Dorsolateral prefrontal cortex (tissue), 122 donors: ENCODE measurements at places on chromosomes 16 and 17.
A peak's percentile ranks its signal among the peaks of the same experiment; 100 is the strongest.

- peak; percentile 55 for DNase-seq
Measured at GRCh38 chr17:78995761-78996451, 13.7 kb downstream of the CANT1 start.

GRCh38 chr16:13808102-13808501 lies 111.9 kb upstream of the ERCC4 start:
- peak; percentile 34 for DNase-seq

DNA sequence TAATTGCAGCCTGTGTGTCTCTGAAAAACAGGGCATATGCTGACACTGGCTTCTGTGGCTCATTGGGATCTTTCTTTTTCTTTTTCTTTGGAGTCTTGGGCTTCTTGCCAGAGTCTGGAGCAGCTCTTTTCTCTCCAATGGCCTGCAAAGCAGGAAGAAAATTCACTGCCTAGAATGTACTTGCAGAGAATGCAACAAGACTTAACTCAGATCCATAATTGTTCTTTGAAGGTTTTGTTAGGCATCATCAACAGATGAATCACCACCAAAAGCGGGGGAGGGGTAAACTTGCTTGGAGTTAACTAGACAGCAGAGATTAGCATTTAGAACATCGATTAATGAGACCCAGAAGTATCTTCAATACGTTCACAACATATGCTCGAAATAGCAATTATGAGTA lies 100.9 kb downstream of the TOX3 start:
- no peak for DNase-seq

DNA sequence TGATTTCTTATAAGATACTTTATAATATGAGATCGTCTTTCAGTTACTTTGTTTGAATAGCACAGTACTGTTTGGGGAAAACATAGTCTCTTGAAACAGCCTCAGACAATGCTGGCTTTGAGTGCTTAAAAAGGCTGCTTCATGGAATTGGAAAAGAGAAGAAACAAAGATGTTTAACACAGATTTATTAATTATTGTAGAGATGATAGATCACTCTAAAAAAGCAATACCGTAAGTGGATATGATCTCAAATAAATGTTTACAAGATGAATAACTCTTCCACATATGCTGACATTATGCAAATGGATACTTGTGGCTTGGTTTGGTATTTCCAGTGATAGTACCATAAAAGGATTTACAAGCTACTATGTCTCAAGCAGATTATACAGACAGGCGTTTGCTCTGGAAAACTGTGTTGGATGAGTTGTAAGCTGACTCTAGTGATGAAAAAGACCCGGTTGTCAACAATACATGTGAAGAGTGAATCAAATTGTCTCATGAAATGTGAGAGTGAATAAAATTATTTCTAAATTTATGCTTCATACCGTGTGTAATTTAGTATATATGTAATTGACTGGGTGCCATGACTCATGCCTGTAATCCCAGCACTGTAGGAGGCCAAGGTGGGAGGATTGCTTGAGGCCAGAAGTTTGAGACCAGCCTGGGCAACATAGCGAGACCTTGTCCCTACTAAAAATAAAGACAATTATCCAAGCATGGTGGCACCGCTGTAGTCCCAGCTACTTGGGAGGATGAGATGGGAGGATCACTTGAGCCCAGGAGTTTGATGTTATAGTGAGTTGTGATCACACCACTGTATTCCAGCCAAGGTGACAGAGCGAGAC lies 105.4 kb downstream of the FTO start:
- no peak for DNase-seq

- no peak for DNase-seq
Measured at GRCh38 chr17:72346306-72346705, 225.5 kb downstream of the SOX9 start.

DNA sequence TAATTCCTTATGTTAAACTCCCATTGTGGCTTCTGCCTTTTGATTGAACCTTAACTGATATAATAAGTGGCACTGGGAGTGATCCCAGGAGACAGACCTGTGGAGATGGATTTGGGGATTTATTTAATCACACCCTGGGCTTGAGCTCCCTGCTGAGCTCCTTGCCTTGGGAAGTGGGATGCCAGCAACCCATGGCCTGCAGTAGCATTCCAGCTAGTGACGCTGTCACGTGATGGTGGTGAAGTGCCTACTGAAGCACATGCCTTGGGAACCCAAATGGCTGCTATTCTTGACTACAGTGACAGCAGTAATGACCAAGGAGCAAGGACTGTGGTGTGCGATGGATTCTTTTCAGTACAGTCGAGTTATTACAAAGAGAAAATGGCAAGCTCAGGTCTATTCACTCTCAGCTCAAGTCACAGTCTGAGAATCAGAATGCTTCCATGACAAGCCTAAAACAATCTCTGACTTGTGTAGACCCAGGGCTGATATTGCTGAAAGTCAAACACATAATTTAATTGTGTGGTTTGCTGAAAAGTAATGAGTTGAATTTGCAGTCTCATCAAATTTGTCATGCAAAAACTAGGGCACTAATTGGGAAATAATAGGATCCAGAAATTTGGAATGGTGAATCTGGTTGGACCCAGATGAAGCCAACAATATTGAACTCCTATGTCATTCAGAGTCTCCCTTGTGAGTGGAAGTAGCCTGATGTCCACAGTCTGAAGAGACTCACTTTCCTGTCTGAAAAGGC lies 47.1 kb downstream of the BCL7C start:
- no peak for DNase-seq

DNA sequence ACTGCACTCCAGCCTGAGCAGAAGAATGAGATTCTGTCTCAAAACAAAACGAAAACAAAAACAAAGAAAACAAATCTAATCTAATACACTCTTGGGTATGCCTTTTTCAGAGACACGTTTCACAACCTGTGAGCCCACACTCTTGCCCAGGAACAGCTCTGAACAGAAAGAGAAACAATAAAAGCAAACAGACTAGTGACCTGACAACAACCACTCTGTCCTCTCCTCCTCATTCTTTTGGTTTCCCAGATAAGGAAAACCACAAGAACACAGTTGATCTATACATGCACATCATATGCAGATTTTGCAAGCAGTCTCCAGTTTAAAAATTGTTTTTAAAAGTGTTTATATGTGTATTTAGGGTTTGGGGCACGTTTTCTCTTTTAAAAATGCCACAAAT lies 1.3 kb downstream of the MKS1 start:
- no peak for DNase-seq

GRCh38 chr16:22753451-22753850 lies 60.5 kb upstream of the HS3ST2 start:
- no peak for DNase-seq

- no peak for DNase-seq
Measured at GRCh38 chr17:62679866-62680377, 52.5 kb downstream of the MRC2 start.

DNA sequence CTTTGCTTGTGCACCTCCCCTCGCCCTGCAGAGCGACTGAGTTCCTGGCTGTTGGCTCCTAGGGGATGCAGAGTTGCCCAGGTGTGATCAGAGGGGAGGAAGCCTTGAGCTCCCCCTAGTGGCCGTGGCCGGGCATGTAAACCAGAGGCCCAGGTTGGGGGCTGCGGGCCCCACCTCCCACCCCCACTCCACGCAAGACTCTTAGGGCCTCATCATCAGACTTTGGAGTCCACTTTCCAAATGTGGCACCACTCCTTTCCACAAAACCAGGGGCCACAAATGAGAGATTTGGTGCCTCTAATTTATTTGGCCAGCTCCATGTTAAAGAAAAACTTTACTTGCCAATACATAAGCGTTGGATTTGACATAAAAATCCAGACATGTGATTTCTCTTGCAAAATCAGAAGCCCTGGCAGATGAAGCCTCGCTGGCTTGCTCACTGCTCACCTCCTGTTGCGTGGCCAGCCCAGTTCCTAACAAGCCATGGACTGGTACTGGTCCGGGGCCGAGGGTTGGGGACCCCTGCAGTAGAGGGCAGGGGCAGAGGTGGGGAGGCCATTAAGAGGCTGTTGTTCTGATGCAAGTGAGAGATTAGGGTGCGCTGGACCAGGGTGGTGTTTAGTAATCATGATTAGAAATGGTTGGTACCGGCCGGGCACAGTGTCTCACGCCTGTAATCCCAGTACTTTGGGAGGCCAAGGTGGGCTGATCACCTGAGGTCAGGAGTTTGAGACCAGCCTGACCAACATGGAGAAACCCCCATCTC lies 28.7 kb upstream of the GAS7 start:
- DNase-seq, result peak; percentile 50

DNA sequence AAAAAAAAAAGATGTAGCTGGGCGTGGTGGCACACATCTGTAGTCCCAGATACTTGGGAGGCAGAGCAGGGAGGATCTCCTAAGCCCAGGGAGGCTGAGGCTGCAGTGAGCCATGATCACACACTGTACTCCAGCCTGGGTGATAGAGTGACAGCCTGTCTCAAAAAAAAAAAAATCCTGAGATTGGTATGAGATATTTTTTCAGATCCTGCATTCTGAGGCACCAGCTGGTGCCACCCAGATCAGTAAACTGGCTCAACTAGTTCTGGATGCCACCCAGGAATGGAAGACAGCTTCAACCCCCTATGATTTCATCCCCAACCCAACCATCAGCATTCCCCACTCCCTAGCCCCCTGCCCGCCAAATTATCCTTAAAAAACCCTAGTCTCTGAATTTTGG lies 7.1 kb upstream of the GJC1 start:
- DNase-seq, result no peak

DNA sequence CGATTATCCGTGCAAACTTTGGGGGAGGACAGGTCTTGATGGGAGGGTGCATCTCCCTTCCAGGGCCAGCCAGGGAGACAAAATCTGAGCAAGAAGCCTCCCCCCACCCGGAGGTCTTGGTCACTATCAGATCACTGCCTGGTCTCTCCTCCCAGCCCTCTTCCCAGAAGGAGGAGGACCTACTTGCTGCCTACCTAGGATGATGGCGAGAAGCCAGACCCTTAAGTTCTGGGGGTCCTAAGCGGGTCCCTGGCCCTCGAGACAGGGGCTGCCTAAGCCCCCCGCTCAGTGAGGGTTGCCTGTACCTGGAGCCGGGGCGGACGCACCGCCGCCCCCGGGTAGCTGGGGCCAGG lies 4.6 kb downstream of the TSPOAP1 start:
- no peak for DNase-seq

DNA sequence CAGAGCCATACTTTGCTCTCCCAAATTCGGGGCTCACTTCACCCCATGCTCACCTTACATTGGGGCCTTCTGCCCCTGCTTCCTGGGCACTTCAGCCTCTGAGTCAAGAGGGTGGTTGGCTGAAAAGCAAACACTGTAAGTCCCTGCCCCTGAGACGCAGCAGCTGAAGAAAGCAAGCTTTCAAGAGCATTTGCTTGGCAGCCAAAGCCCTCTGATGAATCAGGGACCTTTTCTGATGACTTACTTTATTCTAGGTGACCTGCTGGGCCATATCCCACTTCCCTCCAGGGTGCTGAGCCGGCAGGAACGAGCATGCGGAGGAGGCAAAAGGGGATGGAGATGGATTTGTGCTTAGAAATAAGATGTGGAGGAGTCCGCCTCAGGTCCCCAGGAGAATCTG lies 147.0 kb upstream of the TNRC6C start:
- DNase-seq, result no peak

DNA sequence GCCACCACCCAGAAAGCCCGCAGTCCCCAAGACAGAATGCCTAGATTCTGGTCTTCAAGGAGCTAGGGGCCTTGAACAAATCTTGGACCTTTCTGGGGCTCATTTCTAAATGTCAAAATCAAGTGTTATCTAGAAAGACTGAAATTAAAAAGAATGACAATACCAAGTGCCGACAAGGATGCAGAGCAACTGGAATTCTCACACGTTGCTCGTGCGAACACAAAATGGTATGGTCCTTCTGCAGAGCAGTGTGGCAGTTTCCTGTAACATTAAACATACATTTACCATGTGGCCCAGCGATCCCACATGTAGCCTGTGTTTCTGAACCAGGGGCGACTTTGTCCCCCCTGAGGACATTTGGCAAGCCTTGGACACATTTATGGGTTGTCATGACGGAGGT lies 137.9 kb downstream of the GAS7 start:
- no peak for DNase-seq

DNA sequence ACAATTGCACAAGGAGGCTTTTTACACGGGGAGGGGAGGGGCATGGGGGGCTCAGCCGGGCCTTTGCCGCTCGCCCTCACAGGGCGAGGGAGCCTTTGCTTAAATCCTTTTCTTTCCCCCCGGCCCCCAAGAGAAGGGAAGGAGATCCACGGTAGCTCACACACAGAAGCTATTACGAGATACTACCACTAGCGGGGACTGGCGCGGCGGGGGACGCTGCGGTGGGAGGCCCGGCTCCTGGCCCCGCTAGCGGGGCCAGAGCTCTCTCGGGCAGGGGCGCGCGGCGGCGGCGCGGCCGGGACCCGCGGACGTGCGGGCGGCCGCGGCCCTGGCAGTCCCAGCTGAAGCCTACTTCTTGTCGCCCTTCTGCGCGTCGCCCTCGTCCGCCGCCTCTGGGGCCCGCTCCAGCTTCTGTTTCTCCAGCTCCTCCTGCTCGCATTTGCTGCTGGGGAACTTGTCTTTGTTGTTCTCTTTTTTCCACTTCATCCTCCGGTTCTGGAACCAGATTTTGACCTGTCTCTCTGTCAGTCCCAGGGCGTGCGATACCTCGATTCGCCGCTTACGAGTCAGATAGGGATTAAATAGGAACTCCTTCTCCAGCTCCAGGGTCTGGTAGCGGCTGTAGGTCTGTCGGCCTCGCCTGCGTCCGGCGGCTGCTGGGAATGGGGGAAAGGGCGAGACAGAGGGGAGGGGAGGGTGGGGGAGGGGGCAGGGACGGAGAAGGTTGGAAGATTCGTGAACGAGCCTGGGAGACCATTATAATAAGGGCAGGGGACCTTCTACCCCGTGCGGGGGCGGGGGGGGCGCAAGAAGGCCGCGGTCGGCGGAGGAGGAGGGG lies 2.0 kb downstream of the HOXB8 start:
- DNase-seq, result no peak

DNA sequence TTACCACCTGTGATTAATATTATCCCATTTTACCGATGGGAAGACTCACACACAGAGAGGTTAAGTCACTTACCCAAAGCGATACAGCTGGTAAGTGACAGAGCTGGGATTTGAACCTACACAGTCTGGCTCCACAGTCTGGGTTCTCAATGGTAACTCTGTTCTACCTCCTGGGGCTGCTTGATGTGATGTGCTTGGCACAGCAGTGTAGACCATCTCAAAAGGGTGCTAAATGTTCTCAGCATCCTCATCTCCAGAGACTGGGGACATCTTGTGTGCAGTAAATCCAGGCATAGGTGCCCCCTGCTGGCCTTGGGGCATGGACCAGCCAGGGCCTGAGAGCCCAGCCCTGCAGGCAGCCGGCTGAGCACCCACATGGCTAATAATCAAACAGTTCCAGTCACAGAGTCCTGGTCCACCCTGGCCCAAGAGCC lies 15.4 kb upstream of the KATNB1 start:
- peak; percentile 64 for DNase-seq

DNA sequence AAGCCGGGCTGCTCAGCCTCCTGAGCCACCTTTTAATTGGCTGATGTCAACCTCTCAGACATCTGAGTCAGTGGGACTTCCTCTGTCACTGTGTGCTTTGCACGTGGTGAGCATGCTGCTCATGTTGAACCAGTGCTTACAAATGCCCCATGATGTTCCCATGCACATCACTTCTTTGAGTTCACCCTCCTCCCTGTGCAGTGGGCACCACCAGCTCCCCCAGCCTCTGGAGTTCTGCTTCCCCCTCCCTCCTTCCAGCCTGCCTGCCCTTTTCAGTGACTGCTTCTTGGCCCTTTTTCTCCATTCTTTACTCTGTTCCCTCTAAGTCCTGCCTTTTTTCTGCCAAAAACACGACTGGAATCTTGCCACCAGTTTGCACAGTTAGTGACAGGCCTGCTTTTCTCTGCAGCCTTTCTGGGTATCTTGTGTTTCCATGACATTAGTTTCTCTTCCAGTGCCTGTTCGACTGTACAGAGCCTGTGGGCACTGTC lies 41.6 kb downstream of the USP10 start:
- peak; percentile 63 for DNase-seq

- no peak for DNase-seq
Measured at GRCh38 chr16:50096791-50097190, 31.0 kb downstream of the HEATR3 start.
